ENCODE measurements at places on chromosomes 1 and 21.
A peak's percentile ranks its signal among the peaks of the same experiment; 100 is the strongest.

- DNase-seq: no peak
Observed at GRCh38 chr1:36116901-36117300, 8.1 kb downstream of the COL8A2 start.

- no peak for DNase-seq
Observed at GRCh38 chr1:102732927-102733326, 375.4 kb downstream of the COL11A1 start.

DNA sequence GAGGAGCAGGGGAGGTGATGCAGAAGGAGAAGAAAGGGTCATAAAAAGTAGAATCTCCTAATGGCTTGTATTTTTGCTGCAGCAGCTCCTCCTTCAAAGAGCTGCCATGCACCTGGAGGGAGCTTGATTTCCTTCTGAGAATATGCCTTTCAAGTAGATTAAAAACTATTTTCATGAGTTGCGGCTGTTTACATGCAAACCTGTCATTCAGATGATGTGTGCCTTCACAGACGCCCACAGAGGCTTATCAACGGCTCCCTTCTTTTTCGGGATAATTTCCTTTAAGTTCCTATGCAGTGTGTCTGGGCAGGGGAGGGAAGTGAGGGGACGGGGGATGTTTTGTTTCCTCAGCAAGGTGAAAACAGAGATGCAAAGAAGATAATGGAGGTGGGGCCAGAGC is 38.8 kb downstream of the TNR start:
- no peak for DNase-seq

DNA sequence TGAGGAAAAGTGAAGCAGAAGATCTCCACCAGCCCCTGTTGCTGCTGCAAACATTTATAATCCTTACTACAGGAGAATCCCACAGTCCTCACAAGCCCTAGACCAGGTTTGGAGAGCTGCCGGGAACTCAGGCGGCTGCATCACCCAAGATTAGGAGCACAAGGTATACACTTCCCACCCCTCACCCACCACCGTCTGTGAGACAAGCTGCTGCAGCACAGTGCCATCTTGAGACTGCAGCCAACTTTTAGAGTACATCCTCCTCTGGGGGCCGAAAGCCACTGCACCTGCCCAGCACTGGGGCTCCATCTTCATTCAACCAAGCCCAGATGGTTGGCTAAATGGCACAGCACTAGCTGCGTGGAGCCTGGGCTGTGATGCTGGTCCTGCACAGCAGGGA is 13.8 kb downstream of the OLFML3 start:
- DNase-seq: no peak

GRCh38 chr1:19042675-19043578 is 86.5 kb upstream of the IFFO2 start:
- no peak for DNase-seq

DNA sequence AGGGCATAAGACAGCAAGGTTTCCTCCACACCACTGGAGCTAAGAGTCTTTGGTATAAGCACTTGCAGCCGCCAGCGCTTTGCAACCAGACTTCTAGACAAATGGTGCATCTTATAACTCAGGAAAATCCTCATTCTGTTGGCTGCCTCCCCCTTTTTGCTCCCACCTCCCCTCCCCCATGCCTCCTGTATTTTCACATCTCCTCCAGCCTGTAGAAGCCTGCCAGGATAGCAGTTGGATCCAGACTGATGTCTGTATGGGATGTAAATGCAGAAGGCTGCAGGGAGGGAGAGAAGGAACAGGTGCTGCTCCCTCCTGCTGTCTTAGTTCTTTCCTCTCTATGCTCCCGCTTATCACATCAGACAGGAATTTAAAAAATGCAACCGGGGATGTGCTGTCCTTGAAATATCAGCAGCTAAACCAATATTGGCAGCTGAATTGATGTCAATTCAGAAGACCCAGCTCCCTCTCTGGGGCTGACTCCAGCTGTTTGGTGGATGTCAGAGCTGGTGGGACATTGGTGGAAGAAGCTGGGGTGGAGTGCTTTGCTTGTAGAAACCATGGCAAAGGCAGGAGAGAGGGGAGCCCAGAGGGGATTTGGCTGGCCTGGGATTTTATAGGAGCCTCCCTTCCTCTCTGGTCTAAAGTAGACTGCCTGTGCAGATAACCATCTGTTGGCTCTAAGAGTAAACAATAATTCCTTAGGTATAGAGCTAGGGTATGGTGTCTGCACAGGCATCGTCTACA is 53.5 kb downstream of the NFASC start:
- DNase-seq: no peak

DNA sequence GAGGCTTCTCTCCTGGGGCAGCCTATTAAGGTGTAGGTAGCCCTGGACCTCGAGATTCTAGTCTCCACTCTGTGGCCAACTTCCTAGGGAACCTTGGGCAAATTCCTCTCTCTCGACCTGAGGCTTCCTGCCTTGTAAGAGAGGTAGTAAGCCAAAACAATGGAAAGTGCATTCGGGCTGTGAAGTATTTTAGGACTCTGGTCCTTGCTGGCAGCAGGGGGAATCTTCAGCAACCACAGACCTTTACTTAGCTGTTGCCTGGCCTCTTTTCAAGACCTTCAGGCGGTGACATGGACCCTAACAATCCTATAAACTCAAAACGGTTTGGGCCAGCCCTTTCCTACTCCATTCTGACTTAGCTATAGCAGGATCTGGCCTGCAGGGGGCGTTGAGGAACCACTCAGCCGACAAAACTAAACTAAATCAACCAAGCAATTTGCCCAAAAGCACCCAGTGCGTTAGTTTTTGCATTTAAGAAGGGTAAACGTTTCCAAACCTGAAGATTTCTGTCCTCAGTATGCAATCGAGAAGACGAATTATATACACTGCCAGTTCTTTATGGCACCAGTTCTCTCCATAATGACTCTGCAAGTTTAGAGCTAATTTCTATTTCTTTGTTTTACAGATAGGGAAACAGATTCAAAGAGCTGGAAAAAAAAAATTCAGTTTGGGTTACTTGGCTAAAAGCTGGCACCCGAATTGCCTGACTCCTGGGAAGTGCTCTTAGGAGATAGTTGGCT is 10.9 kb upstream of the SESN2 start:
- DNase-seq: peak; percentile 68

- DNase-seq: no peak
Observed at GRCh38 chr1:38958967-38959366, 17.3 kb upstream of the RHBDL2 start.

DNA sequence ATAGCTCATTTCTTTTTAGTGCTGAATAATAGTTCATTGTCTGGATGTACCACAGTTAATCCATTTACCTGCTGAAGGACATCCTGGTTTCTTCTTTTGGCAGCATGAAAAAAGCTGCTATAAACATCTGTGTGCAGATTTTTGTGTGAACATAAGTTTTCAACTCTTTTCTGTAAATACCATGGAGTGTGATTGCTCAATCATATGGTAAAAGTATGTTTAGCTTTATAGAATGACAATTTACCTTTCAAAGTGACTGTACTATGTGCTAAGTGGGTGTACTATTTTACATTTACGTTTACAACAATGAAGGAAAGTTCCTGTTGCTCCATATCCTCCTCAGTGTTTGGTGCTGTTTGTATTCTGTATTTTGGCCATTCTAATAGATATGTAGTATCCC is 49.0 kb downstream of the RUNX3 start:
- no peak for DNase-seq

DNA sequence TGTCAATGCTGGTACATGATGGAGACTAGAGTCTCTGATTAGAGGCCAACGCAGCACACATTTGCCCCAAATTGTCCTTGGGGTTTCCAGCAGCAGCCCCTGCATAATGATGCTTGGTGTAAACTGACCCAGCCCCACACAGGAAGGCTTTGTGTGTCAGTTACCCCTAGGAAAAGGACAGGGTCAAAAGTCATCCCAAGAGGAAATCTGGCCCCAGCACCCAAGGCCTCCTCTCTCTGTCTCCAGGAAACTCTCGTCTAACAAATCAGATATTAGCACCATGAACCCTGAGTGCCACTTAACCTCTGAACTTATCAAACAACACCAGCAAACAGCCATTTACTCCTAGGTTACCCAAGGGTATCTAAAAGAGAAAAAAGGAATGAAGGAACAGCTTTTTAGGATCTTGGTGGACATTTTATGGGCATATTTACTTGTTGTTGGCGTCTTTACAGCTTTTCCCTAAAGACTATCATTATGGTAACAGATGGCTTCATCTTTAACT is 84.5 kb downstream of the PSMG1 start:
- no peak for DNase-seq

- DNase-seq: no peak
Observed at GRCh38 chr1:88746916-88747315, 62.8 kb downstream of the PKN2 start.

GRCh38 chr1:40650075-40650474 is 15.4 kb downstream of the RIMS3 start:
- DNase-seq: no peak

DNA sequence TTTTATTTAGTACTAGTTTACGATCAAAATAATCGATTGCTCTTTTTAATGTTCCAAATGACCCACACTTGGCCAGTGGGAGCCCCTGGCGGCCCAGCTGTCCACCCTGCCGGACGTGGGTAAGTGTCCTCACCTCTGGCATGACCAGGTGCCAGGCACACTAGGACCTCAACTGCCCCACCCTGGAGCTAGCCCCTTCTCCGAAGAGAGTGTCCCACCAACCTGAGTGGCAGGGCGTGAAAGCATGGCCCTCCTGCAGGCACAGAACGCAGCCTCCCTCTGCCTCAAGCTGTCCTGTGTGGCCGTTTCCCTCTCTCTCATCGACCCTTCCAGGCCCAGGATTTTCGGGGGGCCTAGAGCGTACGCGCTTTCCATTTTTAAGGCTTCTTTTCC is 32.9 kb upstream of the AGPAT3 start:
- DNase-seq: no peak

Measured in stimulated activated CD8-positive, alpha-beta memory T cell treated with anti-CD3 and anti-CD28 coated beads, Interleukin-4, amount 100 ng/mL, for 4 hours (primary cell).